K562 (cell line): ENCODE measurements at places on chromosomes 2 and 18.

DNA sequence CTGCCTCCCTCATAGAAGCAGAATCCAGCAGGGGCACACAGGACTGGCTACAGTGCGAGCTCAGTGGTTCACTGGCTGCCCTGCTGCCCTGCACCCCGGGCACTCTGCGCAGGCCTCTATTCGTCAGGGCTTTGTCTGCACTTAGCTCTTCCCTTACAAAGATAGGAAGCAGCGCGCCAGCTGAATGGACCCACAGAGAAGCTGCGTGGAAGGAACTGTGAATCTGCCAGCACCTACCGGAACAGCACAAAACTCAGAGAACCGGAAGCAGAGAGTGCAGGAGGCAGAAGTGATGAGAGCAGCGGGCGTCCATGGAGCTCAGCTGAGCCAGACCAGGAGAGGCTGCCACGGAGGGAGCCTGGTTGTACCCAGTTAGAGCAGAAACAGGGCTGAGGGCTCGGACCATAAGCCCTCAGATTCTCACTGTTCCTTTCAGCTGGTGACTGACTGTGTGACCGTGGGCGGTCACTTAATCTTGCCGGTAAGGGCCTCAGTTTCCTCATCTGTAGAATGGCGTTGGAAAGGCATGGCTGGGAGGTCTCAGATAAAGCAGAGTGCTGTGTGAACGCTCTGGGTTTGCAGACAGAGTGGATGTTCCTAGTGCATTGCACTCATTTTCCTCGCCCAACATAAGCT is 23.1 kb upstream of the SLC66A3 start:
- peaks cover 20% of the 10 kb centered on the region for H3K27me3 ChIP-seq
- no peak overlapping the region for H3K4me3 ChIP-seq
- H3K4me1 ChIP-seq = peaks cover 24% of the 10 kb centered on the region
- no peak for DNase-seq
- no peak overlapping the region for H3K27ac ChIP-seq

- no peaks in the 10 kb centered on the region; the same call in 1 of the 3 replicates for H3K36me3 ChIP-seq
- DNase-seq = no peak
- no peak overlapping the region for H3K4me3 ChIP-seq
- H3K27ac ChIP-seq = no peak overlapping the region
- no peaks in the 10 kb centered on the region for H3K4me1 ChIP-seq
These were observed 30.1 kb downstream of the PLEKHA3 start for GRCh38 chr2:178510384-178510783.

DNA sequence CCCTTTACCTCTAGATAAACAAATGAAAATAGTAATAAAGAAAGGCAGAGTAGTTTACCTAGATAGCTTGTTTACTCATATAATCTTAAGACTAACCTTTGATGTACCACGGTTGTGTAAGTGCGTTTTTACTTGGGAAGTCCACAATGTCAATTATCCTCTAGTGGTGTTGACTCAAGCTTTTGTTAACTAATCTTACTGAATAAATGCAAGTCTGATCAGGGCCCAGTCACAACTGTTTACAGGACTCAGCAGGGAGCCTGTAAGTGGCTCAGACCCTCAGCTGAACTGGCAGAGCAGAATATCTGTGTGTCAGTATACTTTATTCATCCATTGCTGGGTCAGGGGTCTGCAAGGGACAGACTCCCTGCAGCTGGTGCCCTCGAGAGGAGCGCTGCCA is 98.1 kb upstream of the ACAA2 start:
- no peaks in the 10 kb centered on the region for H3K36me3 ChIP-seq
- H3K4me1 ChIP-seq = 0 out of 2 replicates have a peak, but pooled peaks cover 4% of the 10 kb centered on the region
- H3K4me3 ChIP-seq = no peak overlapping the region
- H3K27me3 ChIP-seq = no peaks in the 10 kb centered on the region
- no peak for DNase-seq

DNA sequence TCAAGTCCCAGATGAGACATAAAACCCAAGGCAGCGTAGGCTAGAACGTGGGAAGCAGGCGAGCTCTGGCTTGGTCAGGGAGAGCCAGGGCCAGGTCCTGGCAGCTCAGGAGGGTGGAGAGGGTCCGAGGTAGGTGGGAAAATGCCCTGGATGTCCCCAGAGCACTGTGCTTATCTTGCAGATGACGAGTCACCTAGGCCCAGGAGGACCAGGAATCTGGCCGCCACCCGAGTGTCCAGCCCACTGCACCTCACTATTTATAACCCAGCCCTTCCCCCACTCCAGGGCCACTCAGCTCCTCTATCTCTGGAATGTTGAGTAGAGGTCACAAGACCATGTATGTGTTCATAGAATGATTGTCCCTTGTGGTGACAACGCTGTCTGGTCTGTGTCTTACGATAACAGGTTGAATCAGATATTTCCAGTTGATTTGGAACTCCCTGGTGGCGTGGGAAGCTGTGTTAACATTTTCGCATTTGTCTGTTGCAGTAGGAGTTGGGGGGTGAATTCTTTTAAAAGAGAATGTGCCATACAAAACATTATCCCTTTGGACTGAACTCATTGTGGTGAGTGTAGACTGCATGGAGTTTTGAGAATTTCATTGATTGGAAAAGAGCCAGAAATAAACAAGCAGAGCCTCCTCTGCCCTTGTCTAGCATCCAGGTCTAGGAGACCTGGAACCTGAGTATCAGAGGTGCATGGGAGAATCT is 47.5 kb downstream of the EMILIN2 start:
- no peak overlapping the region for H3K4me3 ChIP-seq
- peak; percentile 85 for DNase-seq
- H3K27me3 ChIP-seq = peaks cover 9% of the 10 kb centered on the region; the same call in 1 of the 3 replicates
- no peak overlapping the region for H3K27ac ChIP-seq

GRCh38 chr2:179263446-179264367 is 925 bp downstream of the SESTD1 start:
- DNase-seq = peak; percentile 46
- H3K27ac ChIP-seq = no peak overlapping the region
- no peaks in the 10 kb centered on the region for H3K36me3 ChIP-seq
- H3K4me1 ChIP-seq = peaks cover 6% of the 10 kb centered on the region; the same call in 2 of the 3 replicates
- H3K4me3 ChIP-seq = peak overlapping the region; percentile 60

- no peaks in the 10 kb centered on the region for H3K36me3 ChIP-seq
- H3K27me3 ChIP-seq = peaks cover 12% of the 10 kb centered on the region; the same call in 1 of the 2 replicates
- no peak overlapping the region for H3K27ac ChIP-seq
- H3K4me3 ChIP-seq = no peak overlapping the region
- DNase-seq = no peak
- H3K4me1 ChIP-seq = no peaks in the 10 kb centered on the region
These were observed 70.3 kb downstream of the TMEM17 start for GRCh38 chr2:62435720-62436119.

DNA sequence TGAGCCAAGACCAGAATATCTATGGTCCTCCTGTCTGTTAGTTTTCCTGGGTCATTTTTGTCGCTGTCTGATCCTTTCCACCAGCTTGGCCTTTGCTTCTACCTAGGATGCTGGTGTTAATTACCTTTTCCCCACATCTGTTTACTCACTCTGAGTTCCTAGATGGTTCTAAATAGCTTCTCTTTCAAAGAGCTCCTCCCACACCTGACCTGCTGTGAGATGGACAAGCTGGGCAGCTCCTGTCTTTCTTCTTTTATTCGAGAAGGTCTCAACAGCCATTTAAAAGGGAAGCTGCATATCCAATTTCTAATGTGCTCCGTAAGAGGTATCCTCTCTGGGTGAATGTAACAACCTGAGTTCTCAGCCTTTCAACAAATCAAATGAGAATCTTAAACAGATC is 156.2 kb downstream of the HRH4 start:
- H3K4me3 ChIP-seq = no peak overlapping the region
- H3K27ac ChIP-seq = no peak overlapping the region
- H3K27me3 ChIP-seq = no peaks in the 10 kb centered on the region
- no peaks in the 10 kb centered on the region for H3K4me1 ChIP-seq
- H3K36me3 ChIP-seq = no peaks in the 10 kb centered on the region
- no peak for DNase-seq

DNA sequence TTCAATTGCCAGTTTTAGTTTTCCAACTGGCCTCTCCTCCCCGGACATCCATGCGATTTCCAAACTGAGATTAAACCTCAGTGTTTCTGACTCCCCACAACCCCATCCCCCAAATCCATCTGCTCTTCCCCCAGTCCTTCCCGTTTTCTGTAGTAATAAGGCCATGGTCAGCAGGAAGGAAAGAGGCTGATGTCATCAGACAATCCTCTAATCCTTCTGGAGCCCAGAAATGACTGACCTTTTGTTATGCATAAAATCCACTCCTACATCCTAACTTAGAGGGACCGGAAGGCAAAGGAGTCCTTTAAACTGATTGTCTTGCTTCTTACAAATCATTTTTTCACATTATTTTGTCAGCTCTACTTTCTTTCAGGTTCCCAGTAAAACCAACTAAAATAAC is 155.8 kb downstream of the INO80D start:
- no peak overlapping the region for H3K27ac ChIP-seq
- H3K36me3 ChIP-seq = no peaks in the 10 kb centered on the region
- no peaks in the 10 kb centered on the region for H3K4me1 ChIP-seq
- no peak overlapping the region for H3K4me3 ChIP-seq
- DNase-seq = no peak

DNA sequence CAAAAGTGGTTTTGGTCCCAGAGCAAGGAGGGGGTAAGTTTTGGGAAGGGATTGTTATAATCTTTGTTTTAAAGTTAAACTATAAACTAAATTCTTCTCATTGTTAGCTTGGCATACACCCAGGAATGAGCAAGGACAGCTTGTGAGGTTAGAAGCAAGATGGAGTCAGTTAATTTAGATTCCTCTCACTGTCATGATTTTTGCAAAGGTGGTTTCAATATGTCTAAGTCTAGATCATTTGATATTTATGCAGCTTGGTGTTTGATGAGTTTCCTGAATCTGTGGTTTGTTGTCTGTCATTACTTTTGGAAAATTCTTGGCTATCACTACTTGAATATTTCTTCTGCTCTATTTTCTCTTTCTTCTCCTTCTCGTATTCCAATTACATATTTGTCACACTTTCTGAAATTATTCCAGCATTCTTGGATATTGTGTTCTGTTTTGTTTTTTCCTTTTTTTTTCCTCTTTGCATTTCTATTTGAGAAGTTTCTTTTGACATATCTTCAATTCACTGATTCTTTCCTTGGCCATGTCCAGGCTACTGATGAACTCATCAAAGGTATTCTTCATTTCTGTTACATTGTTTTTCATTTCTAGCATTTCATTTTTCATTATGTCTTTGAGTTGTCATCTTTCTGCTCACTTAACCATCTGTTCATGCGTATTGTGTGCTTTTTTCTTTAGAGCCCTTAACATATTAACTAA is 5.1 kb downstream of the SP140 start:
- H3K27ac ChIP-seq = no peak overlapping the region
- no peaks in the 10 kb centered on the region for H3K27me3 ChIP-seq
- H3K4me3 ChIP-seq = no peak overlapping the region
- DNase-seq = no peak
